ENCODE measurements at places on chromosomes 6 and 20.
A peak's percentile ranks its signal among the peaks of the same experiment; 100 is the strongest.

DNA sequence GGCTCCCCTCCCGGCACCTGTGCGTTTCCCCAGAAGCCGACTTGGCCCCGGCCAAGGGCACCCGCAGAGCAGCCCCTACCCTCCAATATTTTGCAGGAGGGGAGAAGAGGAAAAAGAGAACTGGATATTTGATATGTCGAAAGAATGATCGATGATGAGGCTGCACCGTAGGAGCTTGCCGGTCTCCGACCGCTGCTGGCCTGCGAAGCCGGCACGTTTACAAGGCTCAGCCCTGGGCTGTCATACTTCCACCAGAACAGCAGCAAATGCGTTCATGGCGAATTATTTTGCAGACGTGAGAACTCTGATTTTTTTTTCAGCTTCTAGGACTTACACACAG is 296.7 kb downstream of the TFAP2C start:
- no peaks in the 10 kb centered on the region for H3K4me1 ChIP-seq
- no peak overlapping the region for H3K4me3 ChIP-seq
- no peaks in the 10 kb centered on the region for H3K36me3 ChIP-seq
- H3K27me3 ChIP-seq, result peaks cover 62% of the 10 kb centered on the region
- H3K27ac ChIP-seq, result no peak overlapping the region
- no peak for DNase-seq

DNA sequence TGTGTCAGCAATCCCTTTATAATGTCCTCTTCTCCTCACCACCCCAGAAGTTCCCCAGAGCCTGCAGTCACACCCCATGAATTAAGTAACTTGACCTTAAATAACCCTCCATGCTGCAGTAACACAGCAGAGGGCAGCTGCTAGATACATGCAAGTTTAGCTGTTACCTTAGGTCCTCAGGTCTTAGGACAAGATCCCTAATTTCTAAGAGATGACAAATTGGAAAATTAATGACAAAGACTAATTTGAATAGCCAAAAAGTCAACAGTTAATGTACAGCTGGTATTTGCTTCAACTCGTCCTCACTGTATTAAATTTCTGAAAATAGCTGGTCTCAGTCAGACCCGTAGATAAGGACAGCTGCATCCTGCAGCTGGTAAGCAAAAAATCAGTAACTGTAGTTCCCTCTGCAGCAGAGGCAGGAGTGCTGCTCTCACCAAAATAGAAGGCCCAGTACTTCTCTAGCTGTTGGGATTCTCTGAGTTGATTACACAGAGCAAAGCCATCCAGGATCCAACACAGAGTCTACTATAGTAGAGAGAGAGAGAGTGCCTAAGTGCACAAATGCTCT is 62.4 kb downstream of the TNFRSF21 start:
- no peak overlapping the region for H3K27ac ChIP-seq
- peaks cover 2% of the 10 kb centered on the region for H3K27me3 ChIP-seq
- H3K4me3 ChIP-seq, result no peak overlapping the region
- DNase-seq, result no peak

- H3K27ac ChIP-seq, result peak overlapping the region; percentile 68
- H3K36me3 ChIP-seq, result no peaks in the 10 kb centered on the region
- no peak for DNase-seq
- peaks cover 5% of the 10 kb centered on the region for H3K27me3 ChIP-seq
- peaks cover 13% of the 10 kb centered on the region for H3K4me1 ChIP-seq
Measured at GRCh38 chr6:105600336-105601260, 197.7 kb upstream of the PREP start.

DNA sequence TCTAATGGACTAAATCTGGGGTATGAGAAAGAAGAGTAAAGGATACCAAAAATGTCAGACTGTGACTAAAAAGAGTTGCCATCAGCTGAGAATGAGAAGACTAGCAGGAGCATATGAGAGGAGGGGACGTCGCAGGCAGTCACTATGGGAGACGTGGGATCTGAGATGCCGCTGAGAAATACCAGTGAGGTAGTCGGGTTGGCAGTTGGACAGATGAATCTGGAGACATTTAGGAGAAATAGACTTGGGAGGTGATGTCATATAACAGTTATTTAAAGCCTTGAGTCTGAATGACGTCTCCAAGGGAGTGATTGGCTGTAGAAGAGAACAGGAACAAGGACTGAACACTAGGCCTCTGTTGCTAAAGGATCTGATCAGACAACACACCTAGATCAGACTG is 51.5 kb upstream of the TRIM26 start:
- no peak overlapping the region for H3K4me3 ChIP-seq
- no peaks in the 10 kb centered on the region for H3K27me3 ChIP-seq
- no peak overlapping the region for H3K27ac ChIP-seq

GRCh38 chr6:96792561-96793190 is 44.6 kb downstream of the GPR63 start:
- no peaks in the 10 kb centered on the region for H3K36me3 ChIP-seq
- H3K27me3 ChIP-seq, result peaks cover 2% of the 10 kb centered on the region
- no peak overlapping the region for H3K27ac ChIP-seq
- no peaks in the 10 kb centered on the region for H3K4me1 ChIP-seq
- no peak overlapping the region for H3K4me3 ChIP-seq

DNA sequence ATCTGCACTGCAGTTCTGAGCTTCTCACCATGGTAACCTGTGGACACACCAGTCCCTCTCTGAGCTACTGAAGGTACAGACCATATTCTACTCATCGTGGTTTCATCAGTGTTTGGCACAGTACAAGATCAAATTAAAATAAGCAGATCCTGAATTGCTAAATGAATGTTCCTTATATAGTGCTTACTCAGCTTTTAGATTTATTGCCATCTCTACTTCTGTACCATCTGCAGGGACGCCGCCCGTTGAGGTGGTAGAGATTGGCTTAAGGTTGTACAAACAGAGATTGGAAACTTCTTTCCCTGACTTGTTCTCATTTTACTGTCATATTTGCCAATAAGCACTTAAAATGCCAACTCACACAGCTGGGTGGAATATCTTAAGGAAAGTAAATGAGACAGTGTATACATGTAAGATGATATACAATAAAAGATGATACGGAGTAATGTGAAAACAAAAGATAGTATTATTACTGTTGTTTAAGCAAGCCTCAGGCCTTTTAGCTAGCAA is 223.4 kb upstream of the FOXQ1 start:
- H3K4me3 ChIP-seq, result no peak overlapping the region
- H3K27ac ChIP-seq, result no peak overlapping the region
- no peaks in the 10 kb centered on the region for H3K36me3 ChIP-seq
- H3K4me1 ChIP-seq, result no peaks in the 10 kb centered on the region
- peaks cover 5% of the 10 kb centered on the region for H3K27me3 ChIP-seq

GRCh38 chr6:14621518-14621917 is 503.9 kb downstream of the CD83 start:
- no peak overlapping the region for H3K4me3 ChIP-seq
- DNase-seq, result no peak
- peaks cover 4% of the 10 kb centered on the region for H3K27me3 ChIP-seq
- H3K4me1 ChIP-seq, result peaks cover 22% of the 10 kb centered on the region
- H3K27ac ChIP-seq, result no peak overlapping the region
- H3K36me3 ChIP-seq, result no peaks in the 10 kb centered on the region

GRCh38 chr6:40319124-40319523 is 268.0 kb downstream of the LRFN2 start:
- no peak for DNase-seq
- no peak overlapping the region for H3K4me3 ChIP-seq

DNA sequence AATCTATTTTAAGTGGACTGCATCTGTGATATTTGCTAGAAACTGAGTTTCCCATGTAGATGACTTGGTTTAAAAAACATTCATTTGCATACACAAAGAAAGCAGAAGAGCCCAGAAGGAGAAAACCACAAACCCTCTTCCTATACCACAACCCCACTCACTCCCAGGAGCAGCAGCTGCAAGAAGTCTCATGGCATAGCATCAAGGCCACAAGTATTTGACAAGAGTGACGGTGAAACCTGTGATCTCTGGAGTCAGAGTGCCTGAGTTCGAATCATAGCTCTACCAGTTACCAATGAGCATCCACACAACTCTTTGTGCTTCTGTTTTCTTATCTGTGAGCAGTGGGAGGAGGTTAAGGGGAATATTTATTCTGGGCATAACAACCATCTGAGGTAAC is 44.7 kb upstream of the SIRPG start:
- peaks cover 3% of the 10 kb centered on the region for H3K36me3 ChIP-seq
- DNase-seq, result no peak
- no peak overlapping the region for H3K4me3 ChIP-seq

GRCh38 chr20:53582574-53583351 is 10.9 kb downstream of the ZNF217 start:
- peaks cover 32% of the 10 kb centered on the region for H3K36me3 ChIP-seq
- DNase-seq, result peak; percentile 43
- peak overlapping the region; percentile 95 for H3K27ac ChIP-seq
- H3K4me1 ChIP-seq, result peaks cover 94% of the 10 kb centered on the region
- H3K27me3 ChIP-seq, result no peaks in the 10 kb centered on the region
- peak overlapping the region; percentile 85 for H3K4me3 ChIP-seq

DNA sequence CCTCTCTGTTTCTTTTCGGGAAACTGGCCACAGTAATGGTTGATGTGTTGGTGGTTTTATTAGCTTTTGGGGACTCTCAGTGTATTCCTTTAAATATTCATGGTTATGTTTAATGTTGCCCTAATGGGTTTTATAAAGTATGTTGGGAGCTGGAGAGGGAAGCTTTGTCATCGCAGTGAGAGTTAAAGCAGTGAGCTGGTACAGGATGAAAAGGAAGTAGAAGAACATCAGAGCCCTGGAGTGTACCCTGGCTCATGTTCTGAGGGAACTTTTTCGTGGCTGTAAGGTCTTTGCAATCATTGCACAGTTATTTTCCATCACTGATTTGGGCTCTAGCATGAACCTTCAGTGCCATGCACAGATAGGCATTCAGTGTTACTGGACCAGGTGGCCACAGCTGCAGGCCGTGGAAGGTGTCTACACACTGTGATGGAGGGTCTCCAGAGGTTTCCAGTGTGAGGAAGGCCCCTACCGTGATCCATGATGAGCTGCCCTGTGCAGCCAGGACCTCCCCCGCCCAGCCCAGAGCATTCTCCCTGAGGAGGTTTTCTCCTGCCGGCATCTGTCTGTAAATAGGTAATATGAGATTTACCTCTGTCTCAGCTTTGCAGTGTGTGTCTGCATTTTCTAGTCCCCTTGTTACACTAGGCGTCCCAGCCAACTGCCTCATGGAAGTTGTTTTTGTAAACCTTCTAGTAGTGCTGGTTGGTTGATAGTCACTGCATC is 22.4 kb upstream of the TMEM217 start:
- H3K27me3 ChIP-seq, result no peaks in the 10 kb centered on the region
- peaks cover 27% of the 10 kb centered on the region for H3K36me3 ChIP-seq
- H3K27ac ChIP-seq, result no peak overlapping the region
- no peak for DNase-seq

GRCh38 chr20:46983466-46983865 is 88.8 kb downstream of the EYA2 start:
- DNase-seq, result no peak
- peaks cover 19% of the 10 kb centered on the region for H3K27me3 ChIP-seq
- no peak overlapping the region for H3K27ac ChIP-seq
- peaks cover 9% of the 10 kb centered on the region for H3K4me1 ChIP-seq
- no peak overlapping the region for H3K4me3 ChIP-seq

- no peak overlapping the region for H3K4me3 ChIP-seq
- peaks cover 36% of the 10 kb centered on the region for H3K36me3 ChIP-seq
- DNase-seq, result no peak
- H3K27me3 ChIP-seq, result no peaks in the 10 kb centered on the region
- H3K4me1 ChIP-seq, result peaks cover 2% of the 10 kb centered on the region
Measured at GRCh38 chr20:34083781-34084180, 28.3 kb downstream of the EIF2S2 start.

GRCh38 chr6:149723771-149724417 is 6.0 kb upstream of the LATS1 start:
- DNase-seq, result peak; percentile 24
- H3K36me3 ChIP-seq, result peaks cover 26% of the 10 kb centered on the region
- no peak overlapping the region for H3K4me3 ChIP-seq
- H3K4me1 ChIP-seq, result peaks cover 8% of the 10 kb centered on the region

DNA sequence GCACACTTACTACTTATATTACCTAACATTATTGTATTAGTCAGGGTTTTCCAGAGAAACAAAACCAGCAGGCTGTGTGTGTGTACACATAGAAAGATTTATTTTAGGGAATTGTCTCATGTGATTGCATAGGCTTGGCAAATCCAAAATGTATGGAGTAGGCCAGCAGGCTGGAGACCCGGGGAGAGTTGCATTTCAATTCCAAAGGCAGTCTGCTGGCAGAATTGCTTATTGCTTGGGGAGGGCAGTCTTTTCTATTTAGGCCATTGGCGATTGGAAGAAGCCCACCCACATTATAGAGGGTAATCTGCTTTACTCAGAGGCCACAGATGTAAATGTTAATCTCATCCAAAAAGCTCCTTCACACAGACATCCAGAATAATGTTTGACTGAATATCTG is 157.0 kb downstream of the ADGRG6 start:
- no peak overlapping the region for H3K4me3 ChIP-seq
- H3K27me3 ChIP-seq, result no peaks in the 10 kb centered on the region
- H3K36me3 ChIP-seq, result peaks cover 2% of the 10 kb centered on the region
- H3K4me1 ChIP-seq, result peaks cover 8% of the 10 kb centered on the region
- DNase-seq, result no peak
- H3K27ac ChIP-seq, result no peak overlapping the region

GRCh38 chr6:12359036-12359435 is 68.9 kb downstream of the EDN1 start:
- H3K36me3 ChIP-seq, result no peaks in the 10 kb centered on the region
- peaks cover 3% of the 10 kb centered on the region for H3K4me1 ChIP-seq
- DNase-seq, result no peak
- no peak overlapping the region for H3K27ac ChIP-seq
- H3K27me3 ChIP-seq, result no peaks in the 10 kb centered on the region
- no peak overlapping the region for H3K4me3 ChIP-seq

- H3K36me3 ChIP-seq, result no peaks in the 10 kb centered on the region
- DNase-seq, result no peak
- no peaks in the 10 kb centered on the region for H3K4me1 ChIP-seq
- H3K27ac ChIP-seq, result no peak overlapping the region
- no peaks in the 10 kb centered on the region for H3K27me3 ChIP-seq
Measured at GRCh38 chr6:19892260-19892659, 55.1 kb downstream of the ID4 start.

GRCh38 chr20:21512634-21513180 is 1.2 kb downstream of the NKX2-2 start:
- no peak for DNase-seq
- peaks cover 41% of the 10 kb centered on the region for H3K4me1 ChIP-seq
- peaks cover 72% of the 10 kb centered on the region for H3K27me3 ChIP-seq
- H3K27ac ChIP-seq, result no peak overlapping the region
- H3K36me3 ChIP-seq, result no peaks in the 10 kb centered on the region

DNA sequence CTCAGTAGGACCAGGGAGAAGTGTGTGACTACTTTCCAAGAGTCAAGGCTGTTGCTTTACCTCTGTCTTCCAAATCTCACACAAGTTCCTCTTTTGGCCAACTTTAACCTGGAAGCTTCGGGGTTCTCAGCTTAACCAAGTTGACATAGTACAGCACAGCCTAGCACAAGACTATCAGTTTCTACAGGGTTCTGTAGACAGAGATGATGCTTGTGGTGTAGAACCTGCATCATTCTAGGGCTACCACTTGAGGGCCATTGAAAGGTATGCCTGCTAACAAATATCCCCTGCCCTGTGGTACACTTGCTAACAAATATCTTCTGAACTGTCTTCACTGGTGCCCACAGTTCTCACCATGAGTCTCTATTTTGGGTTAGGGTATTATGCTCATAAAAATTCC is 62.0 kb upstream of the MAP3K7 start:
- H3K4me3 ChIP-seq, result no peak overlapping the region
- H3K27ac ChIP-seq, result no peak overlapping the region
- DNase-seq, result no peak

GRCh38 chr6:131635384-131636340 is 1.4 kb upstream of the ENPP3 start:
- no peak overlapping the region for H3K27ac ChIP-seq
- no peaks in the 10 kb centered on the region for H3K36me3 ChIP-seq
- H3K27me3 ChIP-seq, result peaks cover 2% of the 10 kb centered on the region

- H3K4me1 ChIP-seq, result no peaks in the 10 kb centered on the region
- no peak overlapping the region for H3K27ac ChIP-seq
- no peaks in the 10 kb centered on the region for H3K36me3 ChIP-seq
- H3K27me3 ChIP-seq, result peaks cover 5% of the 10 kb centered on the region
- no peak overlapping the region for H3K4me3 ChIP-seq
- no peak for DNase-seq
Measured at GRCh38 chr6:107466062-107466461, 6.7 kb upstream of the PDSS2 start.
